M059J (cell line): ENCODE measurements at places on chromosomes 2 and 18.
A peak's percentile ranks its signal among the peaks of the same experiment; 100 is the strongest.

DNA sequence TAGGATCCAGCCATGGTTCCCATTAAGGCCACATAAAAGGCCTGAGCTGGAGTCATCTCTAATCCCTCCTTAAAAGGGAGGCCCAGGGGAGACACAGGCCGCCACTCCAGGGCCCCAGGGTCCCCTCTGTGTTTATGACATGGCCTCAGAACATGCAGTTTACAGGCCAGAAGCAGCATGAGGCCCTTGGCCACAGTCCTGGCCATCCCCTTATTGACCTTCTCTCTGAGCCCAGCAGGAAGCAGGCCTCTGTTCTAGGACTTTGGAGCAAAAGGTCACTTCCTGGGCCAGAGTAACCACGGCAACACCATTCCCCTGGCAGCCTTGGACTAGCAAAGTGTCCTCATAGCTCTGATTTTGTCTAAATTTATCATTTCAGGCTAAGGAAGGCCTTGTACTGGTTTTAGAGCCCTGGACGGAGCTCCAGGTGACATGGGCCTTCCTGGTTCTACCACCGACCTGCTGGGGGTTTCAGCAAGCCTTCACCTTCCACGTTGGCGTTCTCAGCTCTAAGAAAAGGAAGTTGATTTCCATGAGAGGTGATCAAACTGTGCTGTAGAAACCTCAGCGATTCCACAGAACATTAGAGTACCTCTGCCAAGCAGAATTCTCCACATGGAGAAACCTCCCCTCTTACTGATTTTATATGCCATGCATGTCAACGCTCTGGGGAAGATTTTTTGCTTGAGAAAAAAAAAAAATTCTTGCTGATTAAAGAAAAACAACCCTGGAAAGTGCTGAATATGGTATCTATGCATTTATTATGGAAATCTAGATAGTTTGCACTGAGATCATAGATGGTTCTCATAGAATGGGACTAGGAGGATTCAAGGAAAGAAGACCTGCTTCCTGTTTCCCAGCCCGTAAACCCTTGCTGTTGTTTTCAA, 53.7 kb downstream of the HS1BP3 start:
- DNase-seq: peak; percentile 70

DNA sequence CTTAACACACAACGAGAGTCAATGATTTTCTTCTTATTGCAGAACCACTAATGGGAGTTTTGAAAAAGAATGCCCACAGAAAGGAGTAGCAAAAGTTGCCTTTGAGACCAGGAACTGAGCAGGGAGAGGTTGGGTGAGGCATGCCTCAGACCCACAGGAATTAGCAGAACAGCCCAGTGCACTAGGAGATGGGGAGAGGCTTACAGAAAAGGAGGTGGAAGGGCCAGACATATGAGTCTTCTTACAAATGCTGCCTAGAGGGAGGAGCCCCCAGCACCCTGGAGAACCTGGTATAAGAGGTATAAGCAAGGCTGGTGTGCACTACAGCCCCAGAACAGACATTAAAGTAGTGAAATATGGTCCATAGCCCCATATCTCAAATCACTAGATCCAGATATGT, 162.0 kb downstream of the DTNA start:
- DNase-seq: no peak

DNA sequence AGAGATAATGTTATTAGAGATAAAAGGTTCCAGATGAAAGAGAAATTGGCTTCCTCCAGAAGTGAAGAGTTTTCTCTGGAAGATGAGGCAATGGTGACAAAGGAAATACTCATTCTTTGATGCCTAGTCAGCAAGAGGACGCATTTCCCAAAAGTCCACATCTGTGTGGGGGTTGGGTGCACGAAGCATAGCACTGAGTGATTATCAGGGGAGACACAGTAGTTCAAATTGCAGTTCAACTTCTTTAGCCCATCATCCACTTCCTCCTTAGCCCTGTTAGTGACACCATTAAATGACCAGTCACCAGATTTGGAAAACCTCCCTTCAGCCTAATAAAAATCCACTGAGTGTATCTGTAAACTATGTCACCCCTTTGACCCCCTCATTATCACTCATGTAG, 80.9 kb upstream of the PHLPP1 start:
- peak; percentile 72 for DNase-seq

DNA sequence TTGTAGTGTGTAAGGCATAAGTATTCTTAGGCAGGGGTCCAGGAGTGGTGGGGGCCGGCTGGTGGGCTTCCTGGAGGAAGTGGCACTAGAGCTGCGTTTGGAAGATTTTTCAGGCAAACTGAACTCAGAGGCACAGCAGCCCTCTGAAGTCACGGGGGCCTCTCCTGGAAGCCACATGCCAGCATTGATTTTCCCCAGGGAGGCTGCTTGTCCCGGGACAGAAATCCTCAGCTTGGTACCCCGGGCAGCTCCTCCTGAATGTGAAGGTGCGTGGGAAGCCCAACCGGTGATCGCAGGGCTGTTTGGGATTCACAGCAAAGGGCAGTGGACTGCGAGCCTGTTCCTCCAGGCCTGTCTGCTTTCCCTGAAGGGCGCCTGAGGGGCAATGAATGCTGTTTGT, 1.6 kb upstream of the PDIA6 start:
- DNase-seq: no peak

- no peak for DNase-seq
Observed at GRCh38 chr18:49227441-49228165, 232.8 kb downstream of the DYM start.
